ENCODE measurements at places on chromosomes 12 and 14. TPM values are rescaled to one million over a fixed set of nuclear protein-coding genes. Genes with fewer than 3 reads are reported as not detected.

The SEC23A gene
- total RNA-seq = 51.0 TPM

The KRT2 gene
- 1,953 TPM for total RNA-seq

The MAX gene
- 79.0 TPM for total RNA-seq

DNA sequence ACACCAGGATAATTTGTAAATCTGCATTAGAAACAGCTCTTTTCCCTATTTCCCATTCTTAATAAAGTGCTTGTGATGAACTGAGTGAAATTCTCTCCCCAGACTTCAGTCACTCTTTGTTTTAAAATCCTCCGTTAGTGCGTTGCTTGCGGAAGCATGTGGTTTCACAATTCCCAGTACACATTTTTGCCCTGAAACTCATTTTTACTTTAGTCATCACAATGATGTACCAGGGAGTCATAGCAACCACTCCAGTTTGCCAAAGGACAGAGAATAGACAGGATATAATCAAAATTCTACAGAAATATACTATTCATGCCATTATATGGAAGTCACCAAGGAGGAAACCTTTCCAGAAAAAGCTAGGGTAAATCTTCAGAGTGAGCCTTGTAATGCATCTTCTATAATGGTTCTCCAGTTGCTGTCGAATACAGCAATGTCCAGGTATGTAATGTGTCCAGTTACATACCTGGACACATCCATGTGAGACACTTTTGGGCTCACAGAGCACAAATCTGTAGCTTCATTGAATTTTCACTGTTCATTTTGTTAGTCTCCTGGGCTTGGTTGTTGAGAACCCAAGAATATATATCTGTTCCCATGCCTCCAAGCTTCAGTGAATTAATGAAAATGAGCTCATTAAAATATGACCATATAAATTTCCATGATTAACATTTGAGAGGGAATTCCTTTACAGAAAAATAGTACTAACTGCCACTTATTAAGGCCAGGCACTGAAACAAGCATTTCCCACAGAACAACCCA is 57.8 kb downstream of the GPR135 start:
- H3K4me3 ChIP-seq = no peak overlapping the region
- peaks cover 10% of the 10 kb centered on the region for H3K4me1 ChIP-seq
- peak overlapping the region; percentile 50 for H3K27ac ChIP-seq
- H3K27me3 ChIP-seq = no peaks in the 10 kb centered on the region
- H3K36me3 ChIP-seq = no peaks in the 10 kb centered on the region
- DNase-seq = no peak

GRCh38 chr12:121861636-121862254 is 3.1 kb upstream of the HPD start:
- H3K27me3 ChIP-seq = no peaks in the 10 kb centered on the region
- DNase-seq = no peak

DNA sequence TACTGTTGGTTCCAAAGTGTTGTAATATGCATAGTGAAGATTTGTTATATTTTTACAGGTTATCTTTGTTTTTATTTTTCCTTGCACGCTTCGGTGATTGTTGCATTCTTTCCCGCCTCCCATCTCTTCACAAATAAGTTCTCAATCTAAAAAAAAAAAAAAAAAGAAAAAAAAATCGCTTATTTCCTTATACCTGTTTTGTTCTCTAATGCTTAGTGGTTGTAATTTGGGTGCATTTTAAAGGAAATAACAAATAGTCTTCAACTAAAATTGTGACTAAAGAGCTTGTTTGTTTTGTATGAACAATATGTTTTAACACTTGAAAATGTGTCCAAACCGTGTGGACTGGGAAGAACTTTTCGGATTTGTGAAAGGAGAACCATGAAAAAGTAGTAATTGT is 1.5 kb downstream of the CAND1 start:
- DNase-seq = no peak
- H3K36me3 ChIP-seq = no peaks in the 10 kb centered on the region
- peaks cover 57% of the 10 kb centered on the region for H3K4me1 ChIP-seq
- H3K27ac ChIP-seq = peak overlapping the region; percentile 98
- H3K27me3 ChIP-seq = no peaks in the 10 kb centered on the region

Data from suprapubic skin (tissue), 4 donors.